ENCODE measurements at places on chromosomes 6 and 20.

DNA sequence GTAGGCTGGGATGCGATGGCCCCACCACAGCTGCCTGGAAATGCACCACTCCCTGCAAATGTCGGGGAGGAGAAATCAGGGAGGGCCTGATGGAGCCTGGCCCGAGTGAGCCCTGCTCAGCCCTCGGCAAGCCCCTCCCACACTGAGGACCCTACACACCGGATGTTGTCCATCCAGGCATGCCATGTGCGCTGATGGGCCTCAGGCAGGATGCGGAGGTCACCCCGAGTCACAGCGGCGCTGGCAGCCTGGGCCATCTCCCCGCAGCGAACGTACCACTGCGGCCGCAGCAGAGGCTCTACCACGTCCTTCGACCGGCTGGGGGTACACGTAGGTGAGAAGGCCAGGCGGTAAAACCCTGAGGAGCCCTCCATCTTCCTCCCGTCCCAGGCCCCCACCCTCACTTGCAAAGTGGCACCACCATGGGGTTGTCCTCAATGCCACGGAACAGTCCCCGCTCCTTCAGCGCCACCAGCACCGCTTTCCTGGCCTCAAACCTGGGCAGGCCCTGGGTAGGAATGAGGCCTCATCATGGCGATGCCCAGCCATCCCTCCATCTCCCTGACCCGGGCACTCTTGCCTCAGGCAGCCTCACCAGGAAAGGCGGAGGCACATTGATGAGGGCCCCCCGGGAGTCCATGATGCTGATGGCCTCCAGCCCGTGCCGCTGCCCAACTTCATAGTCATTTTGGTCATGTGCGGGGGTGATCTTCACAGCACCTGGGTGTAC is 5.2 kb upstream of the VWA7 start:
- no peak for DNase-seq

DNA sequence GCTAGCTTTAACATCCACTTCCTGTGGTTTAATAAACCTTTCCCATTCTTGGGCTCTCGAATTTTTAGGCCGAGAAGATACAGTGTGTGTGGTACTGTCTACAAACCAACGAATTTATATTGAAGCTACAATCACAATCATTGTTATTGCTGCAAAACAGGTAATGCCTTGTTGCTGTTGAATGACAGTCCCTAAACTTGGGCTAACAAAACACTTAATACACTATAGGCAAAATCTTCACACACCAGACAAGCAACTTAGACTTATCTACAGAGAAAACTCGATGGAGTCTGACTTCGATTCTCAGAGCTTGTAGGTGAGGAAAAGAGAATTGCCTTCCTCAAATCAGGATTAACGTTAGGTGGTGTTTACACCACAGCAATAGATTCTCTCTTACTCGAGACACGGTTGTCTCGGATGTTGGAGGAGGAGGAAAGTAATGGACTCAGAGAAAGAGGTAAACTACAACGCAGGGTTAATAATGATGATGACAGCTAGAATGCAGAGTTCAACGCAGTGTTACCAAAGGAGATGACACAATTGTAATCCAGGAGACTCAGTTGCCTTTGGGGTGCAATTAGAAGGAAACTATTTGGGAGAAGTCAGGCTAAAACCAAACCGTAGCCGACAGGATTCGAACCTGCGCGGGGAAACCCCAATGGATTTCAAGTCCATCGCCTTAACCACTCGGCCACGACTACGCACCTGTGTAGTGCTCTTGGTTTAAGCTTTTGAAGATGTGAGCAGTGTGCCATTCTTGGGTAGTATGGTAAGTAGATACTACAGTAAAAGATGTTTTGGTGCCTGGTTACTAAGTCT is 32.5 kb upstream of the ZNF184 start:
- peak; percentile 78 for DNase-seq

- DNase-seq = no peak
Observed at GRCh38 chr20:1810926-1811620, 84.1 kb upstream of the SIRPA start.

DNA sequence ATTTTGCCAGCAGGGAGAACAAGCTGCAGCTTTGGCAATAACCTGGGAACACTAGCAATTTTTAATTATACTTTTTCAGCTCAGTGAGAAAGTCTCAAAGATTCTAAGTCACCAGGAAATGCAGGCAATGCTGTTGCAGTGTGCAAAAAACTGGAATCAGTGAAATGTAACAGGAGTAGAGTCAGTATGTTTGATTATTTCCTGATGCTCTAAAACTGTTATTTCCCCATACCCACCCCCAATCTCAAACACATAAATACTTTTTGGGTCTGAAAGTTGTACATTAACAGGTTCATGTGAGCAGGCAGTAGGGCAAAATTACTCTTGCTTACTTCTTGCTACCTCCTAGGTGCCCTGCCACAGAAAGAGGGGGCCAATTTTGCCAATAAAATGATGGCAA is 65.4 kb upstream of the BEND6 start:
- DNase-seq = no peak

GRCh38 chr6:140068801-140069200 is 694.4 kb upstream of the CITED2 start:
- DNase-seq = no peak

DNA sequence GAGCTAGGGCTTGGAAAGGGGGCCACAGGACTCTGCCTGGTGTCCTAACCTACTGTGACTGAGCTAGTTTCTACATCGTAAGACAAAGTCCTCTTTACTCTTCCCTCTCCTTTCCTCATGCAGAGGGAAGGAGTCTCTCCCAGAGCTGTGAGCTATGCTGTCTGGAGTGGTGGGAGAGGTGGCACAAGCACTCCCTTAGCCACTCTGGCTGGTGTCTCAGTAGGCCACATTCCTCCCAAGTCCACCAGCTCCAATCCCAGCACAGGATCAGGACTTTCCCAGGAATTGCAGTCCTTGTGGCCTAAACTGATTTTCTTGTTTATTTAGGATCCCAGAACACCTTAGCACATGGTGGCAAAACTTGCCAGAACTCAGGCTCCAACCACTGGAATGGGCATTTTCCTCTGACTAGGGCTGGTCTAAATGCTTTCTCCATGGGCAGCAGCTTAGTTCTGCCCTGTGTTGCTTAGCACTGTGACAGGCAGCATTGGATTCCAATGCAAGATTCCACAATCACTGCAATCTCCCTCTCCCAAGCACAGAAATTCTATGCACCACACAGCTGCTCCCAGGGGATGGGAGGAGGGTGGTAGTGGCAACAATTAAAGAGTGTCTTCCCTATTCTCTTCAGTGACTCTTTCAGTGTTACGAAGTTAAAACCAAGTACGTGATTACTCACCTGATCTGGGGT is 733.3 kb downstream of the HACE1 start:
- DNase-seq = no peak

DNA sequence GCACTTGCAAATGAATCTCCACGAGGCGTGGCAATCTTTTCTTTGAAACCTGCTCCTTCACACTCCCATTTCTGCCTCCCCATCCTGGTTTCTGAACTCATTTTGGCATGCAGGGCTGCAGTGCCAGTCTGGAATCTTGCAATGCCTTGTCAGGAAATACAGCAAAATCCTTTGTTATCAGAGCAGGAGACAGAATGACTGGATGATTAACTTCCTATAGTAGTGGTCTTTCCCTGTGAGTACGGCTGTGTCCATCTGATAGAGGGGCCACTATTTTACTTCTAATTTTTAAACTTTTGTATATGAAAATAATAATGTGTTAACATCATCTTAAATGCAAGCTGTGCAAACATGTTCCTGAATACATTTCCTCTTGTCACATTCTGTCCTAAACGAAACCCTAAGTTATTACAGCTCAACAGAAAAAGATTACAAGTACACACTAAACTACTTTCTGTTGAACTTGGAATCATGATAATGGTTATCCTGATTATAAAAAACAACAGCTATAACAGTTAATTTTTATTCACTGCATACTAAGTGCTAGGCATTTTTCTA is 140.2 kb downstream of the KIF13A start:
- DNase-seq = no peak

DNA sequence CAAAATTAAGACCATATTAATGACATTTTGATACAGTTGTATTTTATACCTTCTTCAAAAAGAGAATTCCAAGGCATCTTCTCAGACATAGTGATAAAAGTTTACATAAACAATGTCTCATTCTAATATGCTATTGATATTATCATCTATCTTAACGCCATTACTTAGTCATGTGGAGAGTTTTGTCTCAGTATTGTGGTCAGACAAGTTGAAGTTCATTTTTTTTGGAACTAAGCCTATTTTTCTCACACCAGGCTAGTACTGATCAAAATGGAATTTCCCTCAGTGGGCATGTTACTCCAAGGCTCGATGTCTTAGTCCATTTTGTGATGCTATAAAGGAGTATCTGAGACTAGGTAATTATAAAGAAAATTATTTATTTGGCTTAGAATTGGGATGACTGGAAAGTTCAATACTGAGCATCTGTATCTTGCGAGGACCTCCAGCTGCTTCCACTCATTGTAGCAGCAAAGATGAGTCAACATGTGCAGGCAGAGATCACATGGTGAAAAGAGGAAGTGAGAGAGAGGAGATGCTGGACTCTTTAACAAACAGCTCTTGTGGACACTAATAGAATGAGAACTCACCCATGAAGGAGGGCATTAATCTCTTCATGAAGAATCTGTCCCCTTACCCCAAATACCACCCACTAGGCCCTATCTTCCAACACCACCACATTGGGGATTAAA is 825.5 kb upstream of the MANEA start:
- DNase-seq = no peak

DNA sequence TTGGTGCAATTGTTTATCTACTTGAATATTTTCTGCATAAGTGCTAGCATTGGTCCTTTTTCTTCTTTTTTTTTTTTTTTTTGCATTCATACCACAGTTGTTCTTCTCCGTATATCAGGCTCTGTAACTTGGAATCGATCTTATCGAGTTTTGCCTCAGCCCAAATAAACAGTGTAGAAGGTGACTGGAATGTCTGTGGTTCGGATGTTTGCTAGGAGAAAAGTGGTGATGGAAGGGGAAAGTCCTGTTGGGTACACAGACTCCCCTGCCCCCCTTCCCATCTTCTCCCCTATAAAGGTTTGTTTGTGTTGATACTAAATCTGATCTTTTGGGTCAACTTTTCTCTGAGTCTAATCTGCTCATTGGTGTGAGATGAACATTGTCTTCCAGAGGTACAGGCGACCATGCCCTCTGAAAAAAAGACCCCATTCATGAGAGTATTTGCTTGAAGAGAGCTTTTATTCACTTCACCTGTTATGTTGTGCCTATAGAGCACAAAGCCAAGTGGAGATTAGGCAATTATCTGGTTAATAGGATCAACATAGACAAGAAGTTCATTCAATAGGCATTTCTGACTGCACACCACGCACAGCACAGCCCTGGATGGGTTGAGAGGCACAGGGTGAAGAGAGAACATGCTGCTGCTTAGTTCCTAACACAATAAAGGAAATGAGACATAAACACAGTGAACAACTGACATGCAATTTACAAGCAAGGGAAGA is 620.0 kb downstream of the PKHD1 start:
- no peak for DNase-seq

GRCh38 chr6:46993846-46994245 is 48.3 kb downstream of the ADGRF1 start:
- no peak for DNase-seq

DNA sequence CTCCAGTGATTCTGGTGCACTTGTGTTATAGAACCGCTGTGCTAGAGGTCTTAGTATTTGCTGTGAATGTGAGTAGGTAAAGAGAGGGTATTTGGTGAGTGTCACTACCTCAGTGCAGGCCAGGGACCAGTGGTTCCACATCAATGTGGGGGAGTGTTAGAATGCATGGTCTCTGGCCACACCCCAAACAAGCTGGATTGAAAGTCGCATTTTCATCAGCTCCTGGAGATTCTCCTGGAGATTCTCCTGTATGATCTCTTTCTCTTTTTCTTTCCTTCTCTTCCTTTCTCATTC is 26.8 kb upstream of the BCAS1 start:
- DNase-seq = no peak

DNA sequence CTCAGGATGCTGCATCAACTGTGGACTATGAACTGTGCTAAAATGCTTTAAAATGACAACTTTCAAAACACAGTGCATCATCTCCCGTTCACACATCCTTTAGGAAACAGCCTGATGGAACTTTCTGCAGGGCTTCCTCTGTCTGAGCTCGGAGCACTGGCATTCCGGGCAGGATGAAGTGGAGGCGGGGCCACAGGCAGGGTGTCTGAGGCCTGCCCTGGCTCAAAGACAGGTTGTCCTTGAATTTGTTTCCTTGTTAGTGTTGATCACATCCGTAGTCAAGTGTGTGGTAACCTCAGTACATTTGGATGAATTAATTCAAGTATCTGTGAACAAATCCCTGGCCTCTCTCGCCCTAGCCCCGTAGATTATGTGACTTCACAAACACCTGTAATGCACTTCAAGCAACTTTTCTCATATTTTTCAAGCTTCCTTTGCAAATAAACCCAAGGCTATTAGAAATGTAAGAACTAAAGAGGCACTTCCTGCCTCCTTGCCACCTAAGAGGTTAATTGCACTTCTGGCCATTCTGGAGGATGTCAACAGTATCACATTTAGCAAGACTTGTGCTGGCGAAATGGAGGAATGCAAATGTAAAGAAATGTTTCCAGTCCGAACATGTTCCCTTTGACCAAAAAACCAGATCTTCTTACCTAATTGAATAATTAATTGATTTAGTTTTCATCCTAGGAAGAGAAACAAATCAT is 3.1 kb downstream of the CD93 start:
- no peak for DNase-seq

GRCh38 chr6:96236471-96236870 is 220.7 kb downstream of the FUT9 start:
- no peak for DNase-seq

- DNase-seq = no peak
Observed at GRCh38 chr20:64261138-64261537, 5.6 kb downstream of the PCMTD2 start.

DNA sequence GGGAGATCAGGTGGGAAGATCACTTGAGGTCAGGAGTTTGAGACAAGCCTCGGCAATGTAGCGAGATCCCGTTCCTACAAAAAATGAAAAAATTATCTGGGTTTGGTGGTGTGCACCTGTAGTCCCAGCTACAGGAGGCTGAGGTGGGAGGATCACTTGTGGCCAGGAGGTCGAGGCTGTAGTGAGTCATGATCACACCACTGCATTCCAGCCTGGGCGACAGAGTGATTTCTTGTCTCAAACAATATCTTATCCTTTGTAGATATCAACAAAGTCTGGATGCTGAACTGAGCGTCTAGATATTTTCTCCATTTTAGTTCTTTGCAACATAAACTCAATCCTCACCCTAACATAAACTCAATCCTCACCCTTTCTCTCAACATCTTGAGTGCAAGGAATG is 197.6 kb downstream of the DTNBP1 start:
- no peak for DNase-seq

- DNase-seq = no peak
Observed at GRCh38 chr20:11260611-11261010, 586.8 kb upstream of the JAG1 start.

DNA sequence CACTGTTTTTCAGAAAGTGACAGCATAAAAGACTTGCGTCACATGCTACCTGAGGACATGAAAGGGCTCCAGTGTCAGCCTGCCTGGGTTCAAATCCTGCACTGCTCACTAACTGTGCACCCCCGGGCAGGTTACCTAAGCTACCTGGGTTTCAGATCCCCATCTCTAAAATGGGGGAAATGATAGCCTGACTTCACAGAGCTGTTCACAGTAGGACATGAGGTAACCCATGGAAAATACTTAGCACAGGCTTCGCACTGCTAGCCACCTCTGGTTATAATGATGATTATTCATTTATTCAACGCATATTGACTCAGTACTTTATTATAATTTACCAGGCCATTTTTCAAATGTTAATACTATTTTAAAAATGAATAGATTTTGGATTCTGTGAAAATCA is 23.0 kb downstream of the TBC1D7 start:
- no peak for DNase-seq

GRCh38 chr6:89298680-89299465 is 16.2 kb downstream of the GABRR2 start:
- peak; percentile 44 for DNase-seq

GRCh38 chr20:4383961-4384360 is 337.7 kb upstream of the PRND start:
- no peak for DNase-seq
